HT-29 (cell line): ENCODE measurements at places on chromosomes 5 and 9. TPM values are rescaled to one million over a fixed set of nuclear protein-coding genes. Genes with fewer than 3 reads are reported as not detected.
A peak's percentile ranks its signal among the peaks of the same experiment; 100 is the strongest.

The ELL2 gene
- 15.4 and 21.7 TPM in 2 replicates for total RNA-seq

DNA sequence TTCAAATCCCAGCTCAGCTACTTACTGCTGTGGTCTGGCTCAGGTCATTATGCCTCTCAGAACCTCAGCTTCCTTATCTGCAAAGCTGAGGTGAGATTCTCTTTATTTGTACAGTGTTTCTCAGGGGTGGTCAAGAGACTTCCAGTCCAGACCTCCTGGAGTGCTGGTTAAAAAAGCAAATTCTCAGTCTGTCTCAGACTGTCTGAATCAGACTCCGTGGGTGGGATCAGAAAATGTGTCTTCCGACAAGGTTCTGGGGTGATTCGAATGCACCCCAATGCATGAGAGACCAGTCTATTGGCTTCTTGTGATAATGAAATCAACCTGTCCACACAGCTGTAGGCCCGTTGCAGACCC is 137.7 kb upstream of the SMIM23 start:
- DNase-seq, result no peak

GRCh38 chr9:98365227-98365669 is 109.8 kb upstream of the TBC1D2 start:
- DNase-seq, result peak; percentile 55

- peak; percentile 4 for DNase-seq
These were observed 4.9 kb upstream of the AKNA start for GRCh38 chr9:114392749-114393112.

The NEUROG1 gene
- total RNA-seq, result not detected in 2 replicates

DNA sequence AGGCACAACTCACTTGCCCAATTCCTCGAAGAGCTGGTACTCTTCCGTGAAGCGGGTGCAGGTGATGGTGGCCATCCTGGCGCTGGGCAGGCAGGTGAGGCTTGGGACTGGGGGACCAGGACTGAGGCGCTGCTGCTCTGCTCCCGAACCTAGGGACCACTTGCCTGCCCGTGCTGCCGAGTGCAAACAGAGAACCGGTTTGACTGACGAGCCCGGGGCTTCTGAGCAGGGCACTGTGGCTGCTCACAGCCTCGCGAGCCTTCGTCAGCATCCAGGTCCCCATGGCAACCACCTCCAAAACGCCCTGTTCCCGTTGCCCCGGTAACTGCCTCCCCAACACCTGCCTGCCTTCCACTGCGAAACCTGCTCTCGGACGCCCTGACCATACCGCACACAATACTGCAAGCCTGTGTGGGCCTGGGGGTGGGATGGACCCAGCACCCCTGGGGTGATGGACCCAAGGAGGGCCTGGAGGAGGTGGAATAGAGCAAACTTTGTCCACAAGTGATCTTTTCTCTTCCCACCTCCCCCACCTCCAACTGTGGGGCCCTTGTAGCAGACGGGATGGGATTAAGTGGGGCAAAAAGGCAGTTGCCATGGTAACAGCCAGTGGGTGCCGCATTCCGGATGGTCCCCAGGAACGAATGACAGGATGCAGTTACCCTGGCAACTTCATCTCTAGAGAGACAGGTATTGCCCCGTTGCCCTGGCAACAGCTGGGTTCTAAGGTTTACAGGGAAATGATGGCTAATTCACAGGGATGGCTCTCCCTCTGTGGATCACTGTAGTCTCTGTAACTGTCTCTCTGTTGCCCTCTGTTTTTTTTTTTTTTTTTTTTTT is at the start of gene CAMK2A:
CAMK2A (minus strand) TSS at position 223 of the 840 bp plus-strand sequence; CDS start at position 75, 148 bp downstream.
- no peak for DNase-seq

DNA sequence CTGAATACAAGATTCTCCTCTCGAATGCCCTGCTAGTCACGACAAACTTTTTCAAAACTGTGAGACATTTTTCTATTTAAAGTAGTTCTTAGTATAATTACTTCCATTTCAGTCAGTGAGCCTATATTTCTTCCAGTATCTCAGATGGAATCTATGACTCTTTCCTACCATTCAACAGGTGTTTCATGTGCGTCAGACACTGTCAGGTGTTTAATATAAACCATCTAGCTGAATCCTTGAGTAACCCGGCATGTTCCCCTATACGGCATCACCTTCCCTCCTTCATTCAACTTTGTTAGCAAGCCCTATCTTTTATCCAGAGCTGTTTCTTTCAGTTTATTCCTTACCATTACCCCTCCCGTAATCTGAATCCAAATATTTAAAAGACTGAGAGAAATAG is 418.8 kb downstream of the RAB3C start:
- no peak for DNase-seq

- DNase-seq, result no peak
These were observed 257.7 kb downstream of the MCTP1 start for GRCh38 chr5:95027151-95027721.

- no peak for DNase-seq
These were observed 15.5 kb downstream of the ACER2 start for GRCh38 chr9:19424176-19424779.

The DYNC2I2 gene
- total RNA-seq, result 437 and 467 TPM in 2 replicates

DNA sequence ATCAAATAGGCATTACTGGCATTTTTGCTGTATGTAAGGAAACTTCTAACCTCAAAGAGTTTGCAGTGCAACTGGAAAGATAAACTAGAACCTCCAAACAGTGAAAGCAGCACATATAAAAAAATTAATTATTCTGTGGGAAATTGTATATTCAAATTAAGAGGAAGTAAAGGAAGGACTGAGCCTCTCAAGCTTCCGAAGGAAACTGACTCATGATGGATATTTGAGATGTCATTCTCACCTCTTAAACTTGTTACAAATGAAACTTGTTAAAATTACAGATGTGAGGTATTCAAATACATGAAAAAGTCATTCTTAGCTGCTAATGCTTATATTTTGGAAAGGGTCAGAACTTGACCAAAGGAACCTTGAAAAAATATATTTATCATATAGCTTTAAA is 538.7 kb downstream of the PDE4D start:
- no peak for DNase-seq

- no peak for DNase-seq
These were observed 24.4 kb upstream of the CLK4 start for GRCh38 chr5:178651046-178651810.

- no peak for DNase-seq
These were observed 17.0 kb upstream of the CRB2 start for GRCh38 chr9:123338710-123339665.

The SPATA31D4 gene
- total RNA-seq, result not detected in 2 replicates

GRCh38 chr9:101848485-101848919 is 110.1 kb upstream of the GRIN3A start:
- DNase-seq, result no peak

DNA sequence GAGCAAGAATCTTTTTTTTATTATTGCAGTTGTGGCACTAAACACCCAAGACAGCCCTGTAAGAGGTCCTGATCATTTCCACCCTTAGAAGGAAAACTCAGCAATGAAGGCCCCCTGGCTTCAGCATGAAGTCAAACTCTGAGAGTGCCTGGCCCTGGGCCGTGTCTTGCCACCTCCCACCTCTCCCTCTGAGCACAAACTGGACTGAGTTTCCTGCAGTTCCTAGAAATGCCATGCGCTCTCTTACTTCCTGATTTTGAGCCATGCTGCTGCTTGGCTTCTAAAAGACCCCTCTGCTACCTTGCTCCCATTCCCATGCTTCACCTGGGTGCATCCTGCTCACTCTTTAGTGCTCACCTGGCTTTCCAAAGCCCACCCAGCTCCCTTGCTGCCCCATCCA is 140.4 kb upstream of the KLF9 start:
- no peak for DNase-seq

GRCh38 chr5:135024956-135025729 is 8.9 kb downstream of the PITX1 start:
- DNase-seq, result peak; percentile 38

DNA sequence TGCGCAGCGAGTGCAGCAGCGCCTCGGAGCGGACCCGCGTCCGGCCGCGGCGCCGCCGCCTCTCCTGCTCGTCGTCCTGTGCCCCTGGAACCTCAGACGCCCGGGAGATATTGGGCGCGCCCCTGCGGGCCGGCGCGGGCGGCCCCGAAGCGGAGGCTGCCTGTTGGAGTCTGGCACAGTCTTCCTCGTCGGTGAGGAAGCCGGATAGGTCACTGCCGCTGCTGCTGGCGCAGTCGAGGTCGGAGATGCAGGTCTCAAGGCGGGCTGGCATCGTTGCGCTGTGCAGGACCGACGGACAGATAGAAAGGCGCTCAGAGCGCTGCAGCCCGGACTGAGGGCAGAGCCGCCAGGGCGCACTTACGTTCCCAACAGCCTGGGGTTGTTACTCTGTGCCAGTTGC is 344 bp downstream of the NEUROG1 start:
- DNase-seq, result no peak

The LAMC3 gene
- total RNA-seq, result not detected in 2 replicates

- no peak for DNase-seq
These were observed 5.0 kb downstream of the LMX1B start for GRCh38 chr9:126618585-126619360.

GRCh38 chr9:114591849-114592248 is 4.3 kb downstream of the ATP6V1G1 start:
- no peak for DNase-seq

DNA sequence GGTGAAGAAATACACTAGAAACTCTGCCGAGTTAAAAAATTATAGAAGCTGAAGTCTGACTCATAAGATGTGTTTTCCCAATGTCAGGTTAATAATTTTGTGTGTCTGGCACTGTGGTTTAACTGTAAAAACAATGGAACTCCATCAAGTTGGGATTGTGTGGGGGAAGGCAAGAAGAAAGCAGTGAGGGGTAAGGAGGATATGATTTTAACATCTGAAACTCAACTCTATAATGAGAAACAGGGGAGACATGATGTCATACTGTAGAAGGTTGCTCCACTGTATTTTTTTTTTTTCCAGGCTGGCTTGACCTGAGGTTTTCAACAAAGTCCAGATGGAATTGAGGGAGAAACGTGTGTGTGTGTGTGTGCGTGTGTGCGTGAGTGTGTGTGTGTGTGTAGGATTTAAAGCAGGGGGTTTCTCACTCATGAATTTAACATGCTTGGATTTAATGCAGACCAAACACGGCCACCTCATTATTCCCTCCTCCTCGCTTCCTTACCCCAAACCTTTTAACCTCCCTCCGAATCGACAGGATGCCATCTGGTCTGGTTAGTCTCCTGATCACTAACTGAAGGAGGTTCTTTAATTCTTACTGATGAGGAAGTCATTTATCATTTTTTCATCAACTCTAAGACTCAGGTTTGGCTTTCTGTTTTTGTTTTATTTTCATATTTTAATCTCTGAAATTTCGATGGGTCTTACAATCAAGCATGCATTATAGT is 140.2 kb upstream of the LPAR1 start:
- DNase-seq, result no peak

The PCDHGA3 gene
- total RNA-seq, result 0.10 TPM in 1 of 2 replicates, not detected in the other

DNA sequence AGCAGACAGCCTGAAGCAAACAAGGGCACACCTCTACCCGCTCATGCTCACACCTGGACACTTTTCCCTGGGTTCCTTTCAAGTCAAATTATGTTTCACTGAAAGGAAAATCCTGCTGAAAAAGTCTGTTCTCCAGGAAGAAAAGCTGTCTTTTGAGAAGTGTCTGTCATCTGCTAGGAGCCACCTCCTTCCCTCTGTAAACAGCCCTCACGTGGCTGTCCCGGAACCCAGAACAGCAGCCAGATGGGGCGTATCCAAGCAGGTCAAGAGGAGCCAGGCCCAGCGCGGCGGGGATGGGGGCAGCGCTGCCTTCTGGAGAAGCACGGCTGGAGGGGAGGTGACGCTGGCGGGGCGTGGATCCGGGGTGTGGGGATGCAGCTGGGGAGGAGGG is at the start of gene PNPLA7:
PNPLA7 (minus strand) TSS at position 172 of the 391 bp plus-strand sequence. CDS start 205 bp downstream, outside the sequence.
- peak; percentile 71 for DNase-seq

- DNase-seq, result no peak
These were observed 364.4 kb downstream of the GADD45G start for GRCh38 chr9:89969156-89969675.

DNA sequence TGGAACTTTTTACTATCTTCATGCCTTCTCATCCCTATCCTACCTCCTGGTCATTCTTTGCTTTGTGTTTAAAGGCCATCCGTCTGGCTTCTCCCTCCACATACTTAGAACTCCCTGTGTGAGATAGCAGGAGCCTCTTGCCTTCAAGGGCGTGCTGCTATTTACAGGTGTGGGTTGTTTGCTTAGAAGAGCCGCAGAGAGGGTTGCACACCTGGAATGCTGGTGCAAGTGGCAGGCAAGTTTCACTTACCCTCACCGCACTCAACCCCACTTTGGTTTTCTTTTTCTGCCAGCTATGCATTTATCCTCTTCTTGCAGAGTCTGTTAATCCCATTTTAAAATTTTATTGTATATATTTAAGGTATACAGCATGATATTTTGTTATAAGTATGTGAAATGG is 12.6 kb downstream of the SKP2 start:
- no peak for DNase-seq

GRCh38 chr5:132237670-132238069 is 10.0 kb upstream of the P4HA2 start:
- no peak for DNase-seq

GRCh38 chr5:62720031-62720441 is 141.4 kb downstream of the LRRC70 start:
- DNase-seq, result peak; percentile 61

GRCh38 chr5:132261881-132262845 is 4.7 kb downstream of the PDLIM4 start:
- DNase-seq, result no peak
